Spleen (tissue), 13 donors: ENCODE measurements at places on chromosomes 16 and 17. TPM values are rescaled to one million over a fixed set of nuclear protein-coding genes. Genes with fewer than 3 reads are reported as not detected.

GRCh38 chr17:78357177-78357586, 2.7 kb downstream of the SOCS3 start:
- DNase-seq = no peak
- H3K27ac ChIP-seq = peak overlapping the region; percentile 75
- H3K4me1 ChIP-seq = peaks cover 90% of the 10 kb centered on the region

CBX2 gene
- total RNA-seq = 1.9 TPM

BRCA1 gene
- total RNA-seq = 5.2 TPM

DNA sequence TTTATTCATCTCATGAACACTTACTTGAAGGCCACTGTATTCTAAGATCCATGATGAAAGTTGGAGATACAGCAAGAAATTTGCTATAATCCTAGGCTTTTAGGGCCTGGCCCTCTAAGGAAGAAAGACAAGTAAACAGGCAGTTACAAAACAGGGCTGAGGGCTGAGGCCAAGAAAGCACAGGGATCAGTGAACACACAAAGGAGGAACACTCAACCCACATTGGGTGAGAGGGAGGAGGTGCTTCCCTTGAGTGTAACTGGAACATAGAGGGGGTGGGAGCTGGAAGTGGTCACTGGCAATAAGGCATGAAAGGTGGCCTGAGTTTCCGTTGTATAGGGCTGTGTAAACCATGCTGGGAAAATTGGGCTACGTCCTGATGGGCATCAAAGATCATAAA, 112.2 kb downstream of the ZNF18 start:
- H3K4me1 ChIP-seq = no peaks in the 10 kb centered on the region
- H3K36me3 ChIP-seq = no peaks in the 10 kb centered on the region
- no peak for DNase-seq
- no peaks in the 10 kb centered on the region for H3K27me3 ChIP-seq
- no peak overlapping the region for H3K4me3 ChIP-seq

DNA sequence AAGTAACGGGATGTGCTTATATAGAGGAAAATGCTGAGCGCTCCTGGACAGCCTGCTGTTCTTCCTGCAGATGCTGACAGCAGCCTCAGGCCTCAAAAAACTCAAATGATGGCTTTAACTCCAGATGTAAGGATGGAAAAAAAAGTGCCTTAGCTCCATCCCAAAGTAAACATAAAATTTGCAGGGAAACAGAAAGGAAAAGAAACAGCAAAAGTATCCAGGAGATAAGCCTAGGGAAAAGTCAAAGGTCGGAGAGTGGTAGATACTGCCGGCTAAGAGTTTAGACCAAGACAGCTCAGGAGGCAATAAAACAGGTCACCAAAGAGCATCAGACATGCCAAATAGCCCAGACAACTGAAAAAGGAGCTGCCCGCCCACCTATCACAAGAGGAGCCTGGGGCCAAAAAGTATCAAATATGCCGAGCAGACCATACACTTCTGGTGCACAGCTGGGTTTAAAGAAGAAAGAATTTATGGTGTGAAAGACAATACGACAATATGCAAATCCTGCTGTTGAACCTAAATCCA, 6.9 kb downstream of the KRT31 start:
- no peak overlapping the region for H3K4me3 ChIP-seq
- H3K4me1 ChIP-seq = no peaks in the 10 kb centered on the region
- H3K27me3 ChIP-seq = peaks cover 20% of the 10 kb centered on the region
- H3K27ac ChIP-seq = no peak overlapping the region

DNA sequence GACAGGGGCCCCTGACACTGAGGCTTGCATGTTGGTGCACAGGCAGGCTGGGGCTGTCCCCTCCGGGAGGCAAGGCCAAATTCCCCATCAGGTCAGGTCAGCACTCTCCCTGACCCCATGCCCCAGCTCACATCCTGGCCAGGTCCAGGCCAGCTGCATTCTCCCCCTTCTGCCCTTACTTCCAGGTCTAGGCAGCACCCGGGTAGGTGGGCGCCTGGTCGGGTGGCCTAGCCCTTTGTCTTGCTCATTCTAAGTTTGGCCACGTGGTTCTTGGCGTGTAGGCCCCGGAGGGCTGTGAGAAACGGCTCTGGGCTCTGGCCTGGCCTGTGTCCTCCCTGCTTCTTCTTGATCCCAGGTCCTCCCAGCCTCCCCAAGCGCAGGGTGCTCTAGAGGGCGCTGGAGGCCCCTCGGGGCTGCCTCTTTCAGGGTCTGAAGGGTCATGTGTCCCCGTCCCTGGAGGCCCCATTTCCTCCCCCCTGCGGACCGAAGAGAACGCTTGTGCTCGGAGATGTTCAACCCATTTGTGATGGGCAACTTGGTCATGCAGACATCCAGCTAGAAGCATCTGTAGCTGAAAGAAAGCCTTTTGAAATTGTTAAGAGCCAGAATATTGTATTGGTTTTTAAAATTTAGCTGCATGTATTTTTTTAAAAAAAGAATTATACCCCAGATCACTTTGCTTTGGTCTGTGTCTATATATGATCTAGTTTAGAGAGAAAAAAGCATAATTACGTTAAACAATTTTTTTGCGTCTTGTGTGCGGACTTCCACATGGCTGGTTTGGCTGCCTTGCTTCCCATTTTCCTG, 6.7 kb downstream of the BAHCC1 start:
- no peaks in the 10 kb centered on the region for H3K36me3 ChIP-seq
- peaks cover 77% of the 10 kb centered on the region for H3K4me1 ChIP-seq
- H3K27ac ChIP-seq = peak overlapping the region; percentile 94

- DNase-seq = no peak
- H3K27me3 ChIP-seq = no peaks in the 10 kb centered on the region
- H3K27ac ChIP-seq = no peak overlapping the region
- no peaks in the 10 kb centered on the region for H3K4me1 ChIP-seq
Observed at GRCh38 chr16:13612623-13613022, 307.3 kb upstream of the ERCC4 start.

MYL4 gene
- total RNA-seq = 0.55 TPM

ABCA9 gene
- total RNA-seq = 1.1 TPM

NEUROD2 gene
- not detected for total RNA-seq

GRCh38 chr17:78474614-78475146, 96.2 kb downstream of the PGS1 start:
- H3K27ac ChIP-seq = no peak overlapping the region
- H3K27me3 ChIP-seq = no peaks in the 10 kb centered on the region
- H3K4me1 ChIP-seq = peaks cover 11% of the 10 kb centered on the region
- H3K4me3 ChIP-seq = no peak overlapping the region
- no peaks in the 10 kb centered on the region for H3K36me3 ChIP-seq
- no peak for DNase-seq

- peak overlapping the region; percentile 36 for H3K27ac ChIP-seq
- peaks cover 87% of the 10 kb centered on the region for H3K4me1 ChIP-seq
- DNase-seq = peak; percentile 88
- H3K36me3 ChIP-seq = peaks cover 55% of the 10 kb centered on the region
- no peak overlapping the region for H3K4me3 ChIP-seq
Observed at GRCh38 chr16:88759245-88759975, 25.6 kb downstream of the PIEZO1 start.
